ENCODE measurements at places on chromosomes 6 and 20. TPM values are rescaled to one million over a fixed set of nuclear protein-coding genes. Genes with fewer than 3 reads are reported as not detected.

HLA-DRB5 gene
- total RNA-seq = 2.8 TPM

- H3K27ac ChIP-seq = no peak overlapping the region
- no peaks in the 10 kb centered on the region for H3K27me3 ChIP-seq
- H3K4me3 ChIP-seq = no peak overlapping the region
- peaks cover 7% of the 10 kb centered on the region for H3K4me1 ChIP-seq
- DNase-seq = no peak
Measured at GRCh38 chr20:15814911-15815310, 758.3 kb downstream of the KIF16B start.

GRCh38 chr6:136945072-136945471 is 23.0 kb downstream of the SLC35D3 start:
- no peaks in the 10 kb centered on the region for H3K36me3 ChIP-seq
- no peak overlapping the region for H3K4me3 ChIP-seq
- H3K4me1 ChIP-seq = no peaks in the 10 kb centered on the region
- no peak overlapping the region for H3K27ac ChIP-seq
- no peak for DNase-seq

DNA sequence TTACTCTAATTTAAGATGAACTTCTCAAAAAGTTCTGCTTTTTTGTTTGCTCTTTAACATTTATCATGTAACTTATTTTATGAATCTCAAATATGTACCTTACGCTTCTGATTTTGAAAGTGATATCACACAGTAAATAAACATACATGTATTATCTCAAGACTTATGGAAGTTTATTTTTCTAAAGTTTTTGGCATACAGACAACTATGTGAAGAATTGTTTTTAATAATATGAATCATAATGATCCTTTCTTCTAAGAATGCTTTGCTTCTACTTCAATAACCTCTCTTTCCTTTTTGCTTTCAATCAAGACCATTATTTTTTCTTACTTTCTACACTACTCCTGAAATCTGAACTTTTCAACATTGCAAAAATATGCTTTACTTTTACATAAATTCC is 816.4 kb downstream of the EYS start:
- H3K4me1 ChIP-seq = no peaks in the 10 kb centered on the region
- no peaks in the 10 kb centered on the region for H3K27me3 ChIP-seq
- no peak for DNase-seq
- no peak overlapping the region for H3K27ac ChIP-seq
- no peaks in the 10 kb centered on the region for H3K36me3 ChIP-seq
- no peak overlapping the region for H3K4me3 ChIP-seq

GRCh38 chr6:98830146-98830545 is 4.2 kb upstream of the POU3F2 start:
- no peak for DNase-seq
- peaks cover 71% of the 10 kb centered on the region for H3K27me3 ChIP-seq
- peaks cover 4% of the 10 kb centered on the region for H3K4me1 ChIP-seq
- no peaks in the 10 kb centered on the region for H3K36me3 ChIP-seq

DNA sequence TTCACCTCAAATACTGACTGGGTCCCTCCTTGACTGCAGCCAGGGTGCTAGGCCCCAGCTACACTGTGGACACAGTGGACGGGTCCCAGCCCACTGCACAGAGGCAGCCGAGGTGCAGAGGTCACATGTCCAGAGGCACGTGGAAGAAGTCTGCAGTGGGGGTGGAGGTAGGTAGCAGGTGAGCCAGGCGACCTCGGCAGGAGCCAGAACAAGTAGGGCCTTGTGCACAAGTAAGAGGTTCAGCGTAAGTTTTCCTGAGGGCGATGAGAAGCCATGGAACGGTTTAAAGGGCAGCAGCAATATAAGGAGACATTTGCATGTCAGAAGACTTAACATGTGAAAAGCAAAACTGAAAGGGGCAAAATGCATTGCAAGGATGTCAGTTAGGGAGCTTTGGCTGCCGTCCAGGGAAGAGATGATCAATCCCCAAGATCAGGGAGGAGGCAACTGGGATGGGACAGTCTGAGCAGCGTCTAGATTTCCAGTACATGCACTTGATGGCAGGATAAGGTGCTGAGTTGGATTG is 49.7 kb upstream of the SNX9 start:
- H3K4me1 ChIP-seq = no peaks in the 10 kb centered on the region
- no peak overlapping the region for H3K27ac ChIP-seq
- H3K36me3 ChIP-seq = no peaks in the 10 kb centered on the region
- no peaks in the 10 kb centered on the region for H3K27me3 ChIP-seq
- H3K4me3 ChIP-seq = no peak overlapping the region
- no peak for DNase-seq

All from kidney (tissue), 22 donors.